ENCODE measurements at places on chromosomes 2 and 18.

DNA sequence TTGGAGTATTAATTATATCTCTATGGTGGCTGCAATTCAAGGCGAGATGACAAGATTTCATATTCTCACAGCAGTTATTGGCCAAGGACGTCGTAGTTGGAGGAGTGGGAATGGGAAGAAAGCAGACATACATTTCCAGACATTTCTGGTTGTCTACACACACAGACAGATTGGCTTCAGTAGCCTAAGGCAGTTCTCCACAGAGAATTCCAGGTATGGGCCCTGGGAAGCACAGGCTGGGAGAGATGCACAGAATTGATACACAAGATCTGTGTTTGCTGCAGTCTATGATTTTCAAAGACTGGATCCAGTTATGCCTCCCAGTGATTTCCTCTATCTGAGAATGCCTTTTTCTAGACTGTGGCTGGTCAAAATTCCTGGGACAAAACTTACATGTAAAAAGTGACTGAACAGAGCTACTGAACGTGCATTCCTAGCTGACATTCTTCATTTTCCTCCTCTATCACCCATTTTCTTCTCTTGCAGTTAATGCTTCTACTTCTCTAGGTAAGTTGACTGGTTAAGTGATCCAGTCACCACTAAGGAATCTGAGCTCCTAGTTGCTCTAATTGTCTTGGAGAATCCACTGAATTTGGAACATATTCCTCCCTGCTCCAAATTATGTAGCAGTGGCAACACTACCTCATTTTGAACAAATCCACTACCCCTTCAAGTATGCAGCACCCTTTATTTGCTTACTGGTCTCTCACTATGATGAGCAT is 386.7 kb upstream of the CDH7 start:
- DNase-seq = no peak

DNA sequence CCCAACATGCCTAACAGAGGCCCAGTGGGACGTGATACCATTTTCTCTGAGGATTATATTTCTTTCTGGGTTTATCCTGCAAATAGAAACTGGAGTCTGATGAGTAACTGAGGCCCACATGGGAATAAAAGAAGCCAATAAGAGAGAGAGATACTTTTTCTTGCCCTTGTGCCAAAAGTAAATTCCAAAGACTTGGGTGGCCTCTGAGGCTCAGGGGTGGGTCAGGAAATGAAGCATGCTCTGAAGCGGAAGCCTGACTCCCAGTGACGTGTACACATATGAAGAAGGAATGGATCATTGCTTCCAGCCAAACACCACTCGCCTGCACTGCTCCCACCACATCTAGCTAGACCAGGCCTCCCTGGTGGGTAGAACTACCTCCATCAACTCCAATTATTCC is 273.6 kb upstream of the NCKAP5 start:
- peak; percentile 61 for DNase-seq

- DNase-seq = no peak
Measured at GRCh38 chr2:230127195-230127594, 58.5 kb upstream of the SLC16A14 start.

DNA sequence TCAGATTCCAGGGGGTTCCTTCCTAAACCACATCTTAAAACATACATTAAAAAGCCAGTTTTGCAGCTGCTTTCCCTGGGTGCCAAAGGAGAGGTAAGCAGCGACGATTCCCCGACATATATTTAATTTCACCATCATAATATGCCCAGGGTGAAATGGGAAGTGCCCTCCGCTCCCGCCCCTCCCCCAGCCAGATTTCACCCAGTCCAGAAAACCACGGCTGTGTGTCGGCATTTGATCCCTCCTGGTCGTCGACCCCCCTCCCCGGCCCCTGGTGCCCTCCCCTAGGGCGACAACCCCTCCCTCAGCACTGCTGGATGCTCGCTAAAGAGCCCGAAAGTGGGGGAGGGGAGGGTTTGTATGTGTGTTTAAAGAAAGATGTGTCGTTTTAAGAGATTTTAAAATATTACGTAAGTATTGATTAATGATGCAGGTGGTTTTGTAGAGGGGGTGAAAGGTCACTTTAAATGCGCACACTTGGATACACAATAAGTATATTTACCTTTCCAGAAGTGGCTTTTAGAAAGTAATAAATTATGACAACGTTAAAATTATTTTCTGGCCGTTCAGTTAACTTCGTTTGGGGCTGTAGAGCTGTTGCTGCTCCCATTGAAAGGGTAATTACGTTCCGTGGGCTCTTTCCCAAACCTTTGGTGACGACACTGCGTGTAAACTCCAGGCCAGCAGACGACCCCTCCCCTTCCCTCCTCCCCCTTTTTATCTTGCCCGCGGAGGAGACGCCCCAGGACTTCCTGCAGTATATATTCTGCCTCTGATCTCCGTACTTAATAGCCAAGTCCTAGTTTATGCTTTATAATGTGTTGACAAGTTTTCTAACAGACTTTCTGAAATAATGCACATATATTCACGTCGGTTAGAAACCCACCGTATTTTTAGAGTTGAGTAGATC is 3.4 kb upstream of the BCL11A start:
- no peak for DNase-seq

GRCh38 chr2:182103526-182103925 is 117.9 kb downstream of the PPP1R1C start:
- DNase-seq = no peak

DNA sequence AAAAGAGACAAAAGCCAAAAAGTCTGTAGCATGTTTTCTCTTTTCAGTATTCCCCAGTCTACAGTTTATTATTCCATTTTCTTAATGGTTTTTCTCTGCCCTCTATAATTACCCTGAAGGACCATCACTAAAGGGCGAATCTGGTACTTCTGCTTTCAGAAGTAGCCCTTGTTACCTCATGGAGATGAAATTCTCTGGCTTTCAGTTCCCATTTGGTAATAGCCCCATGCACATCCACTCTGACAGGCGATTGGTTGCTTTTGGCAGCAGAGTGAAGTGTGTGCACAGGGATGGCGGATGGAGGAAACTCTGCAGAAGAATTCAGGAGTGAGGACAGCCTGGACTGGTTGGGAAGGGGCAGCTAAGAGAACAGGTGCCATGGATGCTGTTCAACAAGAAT is 66.3 kb upstream of the NABP1 start:
- DNase-seq = peak; percentile 22

DNA sequence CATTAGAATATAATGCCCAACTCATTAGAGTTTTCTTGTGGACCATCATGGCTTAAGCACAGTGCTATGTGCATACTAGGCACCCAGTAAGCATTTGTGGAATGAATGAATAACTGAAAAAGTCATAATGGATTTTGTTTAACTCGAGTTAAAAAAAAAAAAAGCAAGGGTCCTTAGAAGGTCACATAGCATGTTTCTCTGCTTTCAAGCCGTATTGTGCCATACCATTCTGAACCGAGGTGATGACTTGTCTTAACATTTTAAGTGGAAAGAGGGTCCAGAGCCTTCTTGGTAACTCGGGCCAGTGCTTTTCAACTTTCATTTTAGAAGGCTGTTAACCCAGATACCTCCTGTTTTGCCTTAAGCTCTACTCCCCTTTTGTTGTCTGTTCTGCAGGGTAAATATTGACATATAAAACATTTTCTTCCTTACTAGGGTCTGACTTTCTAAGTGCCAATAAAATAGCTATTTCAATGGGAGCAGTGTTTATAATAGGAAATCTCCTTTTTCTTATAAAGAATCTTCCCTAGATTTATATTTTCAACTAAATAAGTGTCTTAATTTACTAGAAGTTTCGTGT is 787 bp upstream of the ADGRF3 start:
- DNase-seq = no peak

DNA sequence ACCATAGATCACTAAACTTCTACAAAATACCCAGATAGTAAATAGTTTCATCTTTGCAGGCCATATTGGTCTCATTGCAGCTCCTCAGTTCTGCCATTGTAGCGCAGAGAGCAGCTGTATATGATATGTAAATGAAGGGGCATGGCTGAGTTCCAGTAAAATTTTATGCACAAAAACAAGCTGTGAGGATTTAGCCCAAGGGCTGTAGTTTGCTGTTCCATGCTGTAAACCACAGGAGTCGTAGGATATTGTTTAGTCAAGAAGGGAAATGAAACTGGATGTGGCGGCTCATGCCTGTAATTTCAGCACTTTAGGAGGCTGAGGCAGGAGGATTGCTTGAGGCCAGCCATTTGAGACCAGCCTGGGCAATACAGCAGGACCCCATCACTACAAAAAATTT is 83.0 kb downstream of the MGAT5 start:
- no peak for DNase-seq

DNA sequence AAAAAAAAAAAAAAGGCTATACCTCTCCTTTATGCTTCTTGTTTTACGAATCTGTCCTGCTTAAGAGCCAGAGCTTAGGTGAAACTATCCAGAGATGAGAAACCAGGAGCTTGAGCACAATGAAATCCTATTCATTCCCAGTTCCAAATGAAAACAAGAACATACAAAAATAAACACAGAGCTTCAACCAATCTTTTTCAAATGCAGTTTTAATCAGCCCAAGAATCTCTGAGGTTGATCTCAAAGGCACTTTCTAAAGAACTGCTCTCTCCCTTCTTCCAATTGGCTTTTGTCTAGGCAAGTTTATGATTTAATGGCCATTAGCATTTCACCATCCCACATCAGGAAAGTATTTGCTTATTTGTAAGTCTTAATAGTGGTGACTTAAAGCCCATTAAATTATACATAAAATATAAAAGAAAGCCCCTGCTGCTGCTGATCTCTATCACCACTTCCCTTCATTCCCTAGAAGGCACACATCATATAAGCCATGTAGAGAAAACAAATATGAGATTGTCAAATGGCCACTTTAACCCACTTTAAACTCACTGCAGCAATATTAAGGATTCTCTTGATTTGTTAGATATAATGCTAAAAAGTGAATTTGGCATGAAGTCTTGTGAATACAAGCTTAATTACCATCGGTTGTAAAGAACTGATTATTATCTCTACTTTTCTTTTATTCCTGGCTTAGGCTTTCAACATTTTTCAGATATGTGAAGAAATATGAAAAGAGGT is 29.3 kb upstream of the SCN9A start:
- DNase-seq = no peak

- DNase-seq = no peak
Measured at GRCh38 chr2:57959390-57959789, 87.2 kb upstream of the VRK2 start.

GRCh38 chr2:3604207-3604877 is 9.4 kb downstream of the COLEC11 start:
- no peak for DNase-seq

DNA sequence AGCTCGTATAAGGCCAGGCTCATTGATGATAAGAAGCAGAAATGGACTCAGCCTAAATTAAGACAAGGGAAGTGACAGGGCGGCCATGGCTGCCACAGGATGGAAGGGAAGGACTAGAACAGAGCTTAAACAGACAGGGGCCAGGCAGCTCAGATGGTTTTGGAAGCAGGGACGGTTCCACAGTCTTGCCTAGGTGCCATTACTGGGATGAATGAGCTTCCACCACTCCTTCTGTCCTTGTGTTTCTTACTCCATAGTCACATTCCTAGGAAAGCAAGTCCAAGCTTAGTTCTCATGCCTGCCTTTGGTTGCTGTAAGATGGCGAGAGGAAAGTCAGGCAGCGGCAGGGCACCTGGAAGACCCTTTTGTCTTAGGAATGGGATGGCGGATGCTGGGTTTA is 11.9 kb downstream of the GNLY start:
- no peak for DNase-seq

- no peak for DNase-seq
Measured at GRCh38 chr2:207662203-207662602, 37.0 kb upstream of the METTL21A start.

GRCh38 chr2:74345272-74345943 is 2.2 kb upstream of the SLC4A5 start:
- DNase-seq = no peak

- DNase-seq = no peak
Measured at GRCh38 chr2:129747500-129748125, 231.9 kb upstream of the RAB6C start.

DNA sequence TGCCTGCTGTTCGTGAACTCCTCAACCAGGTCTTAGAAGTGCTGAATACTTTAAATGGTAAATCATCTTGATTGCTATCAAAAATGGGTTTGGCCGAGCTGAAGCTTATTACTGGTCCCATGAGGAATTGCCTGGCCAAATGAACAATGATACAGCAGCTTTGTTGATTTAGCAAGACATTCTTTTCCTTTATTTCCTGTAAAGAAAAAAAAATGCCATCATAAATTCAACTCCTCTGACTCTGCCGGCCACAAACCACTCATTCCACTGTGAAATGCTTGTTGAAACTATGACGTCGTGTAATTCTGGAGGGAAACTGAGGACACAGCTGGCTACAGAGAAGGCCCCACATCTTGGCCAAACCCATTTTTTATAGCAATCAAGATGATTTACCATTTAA is 74.2 kb upstream of the ID2 start:
- DNase-seq = no peak

- no peak for DNase-seq
Measured at GRCh38 chr18:58299936-58300335, 255.9 kb downstream of the NEDD4L start.

DNA sequence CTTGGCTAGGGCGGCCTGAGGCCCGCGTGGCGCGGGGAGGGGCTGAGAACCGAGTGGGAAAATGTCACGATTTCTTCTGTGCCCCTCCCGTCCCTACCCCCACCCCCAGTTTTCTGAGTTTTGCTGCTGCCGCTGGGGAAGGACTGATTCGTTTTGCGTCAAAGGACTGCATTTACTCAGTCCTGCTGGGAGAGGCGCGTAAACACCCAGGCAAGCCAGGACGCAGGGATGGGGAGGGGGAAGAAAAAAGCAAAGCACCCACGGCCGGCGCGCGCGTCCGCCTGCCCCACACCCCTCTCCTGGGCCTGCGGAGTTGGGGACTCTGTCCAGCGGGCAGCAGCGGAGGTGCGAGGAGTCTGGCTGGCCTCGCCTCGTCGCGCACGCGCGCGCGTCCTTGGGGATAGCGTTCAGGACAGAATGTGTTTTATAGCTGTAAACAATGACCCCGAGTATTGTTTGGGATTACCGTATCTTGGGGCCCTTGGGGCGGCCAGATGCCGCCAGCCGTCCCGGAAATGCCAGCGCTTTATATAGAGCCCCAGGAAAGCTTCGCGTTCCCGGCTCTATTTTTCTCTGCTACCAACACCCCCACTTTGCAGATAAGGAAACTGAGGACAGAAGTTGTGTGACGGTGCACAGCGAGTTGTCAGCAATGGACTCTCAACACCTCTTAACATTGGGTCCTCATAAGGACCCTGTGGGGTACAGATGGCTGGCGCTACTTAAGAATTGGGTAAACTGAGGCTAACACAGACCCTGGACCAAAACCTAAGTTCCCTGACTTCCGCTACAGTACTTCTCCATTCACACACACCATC is 1.7 kb upstream of the FOSL2 start:
- peak; percentile 92 for DNase-seq

DNA sequence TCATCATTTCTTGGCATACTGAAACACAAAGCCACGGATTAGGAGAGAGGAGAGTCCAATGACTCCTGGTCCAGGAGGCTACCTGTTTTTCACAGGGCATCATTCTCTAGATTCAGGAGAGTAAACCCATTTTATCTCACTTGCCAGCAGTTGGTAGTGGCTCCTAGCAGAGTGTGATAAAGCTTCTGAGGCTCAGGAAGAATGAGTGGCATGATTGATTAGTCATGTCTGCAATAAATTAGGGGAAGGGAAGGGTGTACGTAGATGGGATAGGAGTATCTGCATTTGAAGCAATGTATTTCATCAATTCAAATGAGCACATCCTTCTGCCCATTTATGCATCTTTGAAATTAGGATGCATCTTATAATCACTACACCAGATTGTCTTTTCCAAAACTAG is 31.1 kb upstream of the PNO1 start:
- DNase-seq = no peak
